ENCODE measurements at places on chromosomes 6 and 20.

- no peak for DNase-seq
These were observed 14.9 kb downstream of the GLP1R start for GRCh38 chr6:39063526-39063925.

DNA sequence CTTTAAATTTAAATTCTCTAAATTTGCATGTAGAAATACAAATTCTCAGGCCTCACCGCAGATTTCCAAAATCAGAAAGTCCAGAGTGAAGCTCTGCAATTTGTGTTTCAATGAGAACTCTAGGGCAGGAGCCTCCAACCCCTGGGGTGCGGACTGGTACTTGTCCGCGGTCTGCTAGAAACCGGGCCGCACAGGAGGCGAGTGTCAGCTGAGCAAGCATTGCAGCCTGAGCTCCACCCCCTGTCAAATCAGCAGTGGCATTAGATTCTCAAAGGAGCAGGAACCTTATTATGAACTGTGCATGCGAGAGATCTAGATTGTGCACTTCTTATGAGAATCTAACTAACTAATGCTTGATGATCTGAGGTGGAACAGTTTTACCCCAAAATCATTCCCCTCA lies 203.0 kb upstream of the PCSK2 start:
- DNase-seq, result no peak

DNA sequence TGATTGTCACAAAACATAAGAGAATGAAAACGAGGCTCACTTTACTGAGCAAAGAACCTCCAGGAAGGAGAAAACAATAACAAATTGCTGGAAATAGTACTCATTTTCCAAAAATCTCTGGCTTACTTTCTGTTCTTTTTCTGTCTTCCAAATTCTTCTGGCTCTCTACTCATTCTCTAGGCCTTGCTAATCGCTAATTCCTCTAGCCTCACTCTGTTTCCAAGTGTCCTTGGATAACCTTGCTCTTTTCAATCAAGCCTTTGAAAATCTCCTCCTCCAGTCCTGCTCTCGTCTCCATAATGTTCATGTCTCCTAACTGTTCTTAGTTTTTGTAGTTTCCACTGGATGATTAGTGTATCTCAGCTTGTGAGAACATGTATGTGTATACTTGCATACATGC lies 96.2 kb upstream of the MAP7 start:
- DNase-seq, result no peak

DNA sequence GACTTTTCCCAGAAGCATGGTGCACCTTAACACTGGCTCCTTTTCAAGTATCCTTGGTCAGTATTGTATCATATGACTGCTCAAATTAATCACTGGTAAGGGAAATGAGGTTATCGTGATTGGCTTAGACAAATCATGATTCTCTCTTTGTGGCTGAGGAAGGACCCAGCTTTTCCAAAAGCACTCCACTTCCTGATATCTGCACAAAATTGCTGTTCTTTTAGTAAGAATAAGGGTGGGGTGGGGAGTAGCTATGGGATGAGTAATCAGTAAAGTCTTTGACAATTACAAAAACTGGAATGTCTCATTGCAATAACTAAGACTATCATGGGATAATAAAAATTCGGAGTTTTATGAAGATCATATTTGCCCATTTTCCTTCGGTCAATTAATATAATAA lies 9.0 kb upstream of the RIPPLY2 start:
- DNase-seq, result no peak

DNA sequence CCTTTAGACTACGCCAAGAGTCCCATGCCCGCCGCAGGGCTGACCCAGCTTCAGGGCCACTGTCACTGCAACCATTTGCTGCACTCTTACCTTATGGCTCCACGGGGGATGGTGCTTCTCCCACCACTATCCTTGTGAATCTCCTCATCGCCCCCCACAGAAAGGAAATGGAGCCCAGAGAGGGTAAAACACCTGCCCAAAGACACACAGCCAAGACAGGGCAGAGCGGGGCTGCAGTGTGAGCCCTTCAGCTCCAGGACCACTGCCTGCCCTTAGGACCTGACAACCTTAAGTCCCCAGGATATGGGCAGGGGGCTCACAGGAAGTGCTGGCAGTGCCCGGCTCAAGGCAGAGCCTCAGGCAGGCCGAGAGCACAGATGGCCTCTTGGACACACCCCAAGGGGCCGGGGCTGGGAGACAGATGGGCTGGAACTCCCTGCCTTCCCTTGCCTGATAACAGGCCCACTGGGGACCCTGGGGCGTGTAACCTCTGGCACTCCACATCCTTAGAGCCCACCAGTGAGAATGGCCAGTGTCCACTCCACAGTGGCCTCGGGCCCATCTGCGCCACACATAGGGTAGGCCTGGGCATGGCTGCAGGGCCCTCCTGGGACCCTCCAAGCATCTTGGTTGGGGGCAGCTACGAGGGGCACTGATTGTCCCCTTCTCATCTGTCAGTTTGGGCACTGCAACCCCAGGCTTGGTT lies 265.2 kb downstream of the TAF4 start:
- no peak for DNase-seq

DNA sequence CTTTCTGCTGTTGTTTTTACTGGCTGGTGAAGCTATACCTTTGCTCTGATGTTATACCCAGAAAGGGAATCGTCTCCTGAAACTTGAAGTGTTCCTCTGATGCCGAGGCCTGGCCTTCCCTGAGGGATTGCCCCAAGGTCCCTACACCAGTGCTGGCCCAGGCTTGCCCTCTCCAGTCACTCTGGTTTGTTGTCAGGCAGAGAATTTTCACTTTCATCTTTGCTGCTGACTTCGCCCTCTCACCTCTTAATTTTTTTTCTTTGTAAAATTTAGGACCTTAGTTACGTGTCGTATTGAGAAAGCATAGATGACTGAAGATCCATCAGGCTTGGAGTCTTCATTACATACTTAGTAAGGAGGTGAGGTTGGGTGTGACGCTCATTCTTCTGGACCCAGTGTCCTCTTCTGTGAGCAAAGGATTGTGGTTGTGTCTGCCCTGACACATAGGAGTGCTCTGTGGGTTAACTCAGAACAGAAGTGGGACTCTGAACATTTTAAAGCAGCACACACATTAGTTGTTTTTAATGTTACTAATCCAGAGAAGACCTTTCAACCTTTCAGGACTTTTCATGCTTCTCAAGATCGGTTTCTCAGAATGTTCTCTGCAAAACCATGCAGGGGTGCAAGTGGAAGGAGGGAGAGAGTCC lies 45.4 kb downstream of the TULP4 start:
- no peak for DNase-seq

GRCh38 chr6:123053602-123054225 lies 57.7 kb downstream of the CLVS2 start:
- no peak for DNase-seq

- no peak for DNase-seq
These were observed 98.5 kb downstream of the LY86 start for GRCh38 chr6:6686748-6687601.

GRCh38 chr20:37586078-37586477 lies 58.4 kb upstream of the BLCAP start:
- DNase-seq, result no peak

GRCh38 chr6:43077333-43077809 lies 1.3 kb downstream of the PTK7 start:
- DNase-seq, result no peak

- DNase-seq, result no peak
These were observed 22.6 kb upstream of the RIN2 start for GRCh38 chr20:19735446-19735845.

DNA sequence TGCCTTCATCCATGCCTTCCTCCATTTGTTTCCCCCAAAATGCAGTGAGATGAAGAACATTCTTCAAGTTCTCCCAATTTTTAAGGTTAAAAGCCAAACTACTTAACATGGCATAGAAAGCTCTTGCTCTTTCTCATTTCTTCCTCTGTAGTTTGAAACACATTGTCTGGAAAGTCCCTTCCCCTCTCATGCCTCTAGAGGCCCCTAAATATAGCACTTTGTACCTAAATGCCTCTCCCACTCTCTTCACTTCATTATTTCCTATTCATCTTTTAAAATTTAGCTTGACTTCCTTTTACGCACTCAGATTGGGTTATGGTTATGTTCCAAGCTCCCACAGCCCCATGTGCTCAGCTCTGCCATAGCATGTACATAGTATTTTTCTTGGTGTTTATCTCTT lies 389.3 kb downstream of the HDGFL1 start:
- DNase-seq, result no peak

DNA sequence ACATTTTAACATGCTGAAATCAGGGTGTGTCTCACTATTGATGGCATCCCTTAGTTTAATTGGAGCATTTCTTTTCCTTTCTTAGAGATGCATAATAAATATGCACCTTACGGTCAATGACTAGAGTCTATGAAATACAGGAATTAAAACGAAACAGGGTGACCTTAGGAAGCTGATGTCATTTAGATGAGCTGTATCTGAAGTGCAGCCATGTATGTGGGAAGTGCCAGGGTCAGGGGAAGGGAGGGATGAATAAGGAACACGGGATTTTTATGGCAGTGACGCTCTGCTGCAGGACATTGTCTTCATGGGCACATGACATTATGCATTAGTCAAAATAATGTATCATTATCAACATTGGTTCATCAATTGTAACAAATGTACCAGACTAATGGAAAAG lies 84.0 kb downstream of the AGPAT4 start:
- no peak for DNase-seq

- no peak for DNase-seq
These were observed 24.6 kb downstream of the ATG5 start for GRCh38 chr6:106300944-106301343.

Data from stimulated activated CD8-positive, alpha-beta memory T cell treated with anti-CD3 and anti-CD28 coated beads, Interleukin-7, amount 100 ng/mL, for 24 hours (primary cell).